ENCODE measurements at places on chromosomes 3 and 15.

GRCh38 chr3:128999102-128999501, 2.0 kb upstream of the EFCC1 start:
- no peak for DNase-seq

DNA sequence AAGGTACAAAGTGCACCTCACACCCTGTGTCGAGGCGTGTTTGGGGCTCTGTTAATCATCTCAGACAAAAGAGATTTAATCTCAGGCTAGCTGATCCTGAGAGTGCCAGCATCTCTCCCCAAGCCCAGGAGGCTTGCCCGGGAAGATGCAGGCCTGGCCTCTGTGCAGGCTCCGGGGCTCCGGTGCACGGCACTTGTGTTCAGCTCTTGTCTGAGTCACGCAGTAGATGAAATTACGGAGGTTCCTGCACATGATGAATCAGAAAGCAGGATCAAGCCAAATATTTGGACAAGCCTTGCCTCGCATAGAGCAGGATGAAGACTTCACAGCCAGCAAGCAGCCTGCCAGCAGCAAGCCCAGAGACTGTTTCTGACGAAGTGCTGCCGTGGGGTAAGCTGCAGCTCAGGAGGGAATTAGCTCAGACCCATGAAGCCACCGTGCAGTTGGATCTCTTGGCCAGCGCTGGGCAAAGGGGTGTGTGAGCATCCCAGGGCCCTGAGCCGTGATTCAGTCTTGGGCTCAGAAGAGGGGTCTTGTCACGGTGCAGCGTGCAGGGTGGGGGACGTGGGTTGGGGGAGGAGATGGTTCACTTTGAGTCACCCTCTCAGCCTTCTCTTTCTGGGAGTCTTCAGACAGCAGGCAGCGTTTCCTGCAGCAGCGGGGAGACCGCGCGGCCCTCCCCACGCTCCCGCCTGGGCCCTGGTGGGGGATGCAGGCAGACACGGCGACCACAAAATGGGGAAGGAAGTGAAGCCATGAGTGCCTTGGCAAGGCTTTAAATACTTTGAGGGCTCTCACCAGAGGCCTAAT, 89.2 kb upstream of the MEF2A start:
- peak; percentile 88 for DNase-seq

- no peak for DNase-seq
Measured at GRCh38 chr15:57541805-57542504, 49.7 kb upstream of the MYZAP start.

GRCh38 chr3:55486857-55487380, at the start of gene WNT5A:
WNT5A (minus strand) TSS chr3:55487306; CDS start chr3:55486985, 321 bp downstream.
- DNase-seq = no peak

GRCh38 chr3:183513046-183513706, 42.3 kb downstream of the KLHL6 start:
- no peak for DNase-seq

GRCh38 chr3:20561166-20561565, 375.2 kb upstream of the SGO1 start:
- no peak for DNase-seq

- no peak for DNase-seq
Measured at GRCh38 chr3:59695860-59696259, 646.0 kb upstream of the CFAP20DC start.

DNA sequence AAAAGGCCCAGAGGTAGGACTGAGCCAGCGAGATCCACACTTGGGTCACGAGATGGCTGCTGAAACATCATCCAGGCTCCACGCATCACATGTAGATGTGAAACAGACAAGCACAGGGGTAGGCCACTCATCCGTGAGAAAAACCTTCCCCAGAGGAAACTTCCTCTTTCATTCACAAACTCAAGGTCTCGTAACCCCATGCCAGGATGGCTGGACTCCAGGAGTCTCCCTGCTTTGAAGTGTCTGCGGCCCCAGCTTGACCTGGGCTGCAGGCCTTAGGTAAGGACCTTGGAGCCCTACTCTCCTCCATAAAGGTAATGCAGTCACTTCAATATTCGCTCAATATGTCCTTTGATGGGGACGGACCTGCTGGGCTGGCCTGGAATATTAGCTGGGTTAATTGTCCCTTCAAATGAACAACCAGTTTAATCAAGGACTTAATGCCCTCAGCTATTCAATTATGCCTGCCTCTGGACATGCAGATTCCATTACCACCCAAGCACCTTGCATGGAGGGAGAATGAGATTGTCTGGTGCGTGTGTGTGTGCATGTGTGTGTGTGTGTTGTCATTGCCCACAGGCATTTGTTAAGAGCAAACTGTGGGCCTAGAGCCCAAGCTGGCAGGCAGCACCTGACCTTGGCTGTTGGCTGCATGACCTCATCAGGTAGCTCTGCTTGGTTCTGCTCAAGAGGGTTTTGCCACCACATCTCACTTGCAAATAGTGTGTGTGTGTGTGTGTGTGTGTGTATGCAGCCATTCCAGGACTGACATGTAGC, 186.9 kb upstream of the TLE3 start:
- DNase-seq = peak; percentile 64

GRCh38 chr3:187368251-187369088, at the start of gene RTP4:
RTP4 (plus strand) TSS chr3:187368385; CDS start chr3:187368442, 57 bp downstream.
- no peak for DNase-seq

- no peak for DNase-seq
Measured at GRCh38 chr3:88997260-88997659, 110.2 kb upstream of the EPHA3 start.

Data from coronary artery (tissue), 2 donors.